ENCODE measurements at places on chromosomes 11 and 22.

DNA sequence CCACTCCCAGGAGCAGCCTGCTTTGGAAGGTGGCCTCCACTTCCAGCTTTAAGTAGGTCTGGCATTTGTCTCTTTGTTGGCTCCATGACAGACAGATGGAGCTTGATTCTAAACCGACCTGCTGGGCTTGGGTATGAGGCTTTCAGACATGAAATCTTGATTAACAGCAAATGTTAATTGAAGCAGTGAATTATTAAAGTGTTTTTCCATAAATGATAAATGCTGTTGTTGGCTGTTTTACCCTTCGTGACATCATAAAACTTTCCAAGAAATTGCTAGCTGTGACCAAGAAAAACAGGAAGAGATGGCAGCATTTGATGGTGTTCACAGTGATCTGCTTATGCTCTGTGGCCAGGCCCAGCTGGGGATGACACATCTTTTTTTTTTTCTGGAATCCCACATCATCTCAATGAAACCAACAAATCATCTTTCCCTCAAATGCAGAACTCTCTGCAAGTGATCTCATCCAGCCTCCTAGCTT lies 66.1 kb downstream of the RBMXL2 start:
- no peak for DNase-seq

DNA sequence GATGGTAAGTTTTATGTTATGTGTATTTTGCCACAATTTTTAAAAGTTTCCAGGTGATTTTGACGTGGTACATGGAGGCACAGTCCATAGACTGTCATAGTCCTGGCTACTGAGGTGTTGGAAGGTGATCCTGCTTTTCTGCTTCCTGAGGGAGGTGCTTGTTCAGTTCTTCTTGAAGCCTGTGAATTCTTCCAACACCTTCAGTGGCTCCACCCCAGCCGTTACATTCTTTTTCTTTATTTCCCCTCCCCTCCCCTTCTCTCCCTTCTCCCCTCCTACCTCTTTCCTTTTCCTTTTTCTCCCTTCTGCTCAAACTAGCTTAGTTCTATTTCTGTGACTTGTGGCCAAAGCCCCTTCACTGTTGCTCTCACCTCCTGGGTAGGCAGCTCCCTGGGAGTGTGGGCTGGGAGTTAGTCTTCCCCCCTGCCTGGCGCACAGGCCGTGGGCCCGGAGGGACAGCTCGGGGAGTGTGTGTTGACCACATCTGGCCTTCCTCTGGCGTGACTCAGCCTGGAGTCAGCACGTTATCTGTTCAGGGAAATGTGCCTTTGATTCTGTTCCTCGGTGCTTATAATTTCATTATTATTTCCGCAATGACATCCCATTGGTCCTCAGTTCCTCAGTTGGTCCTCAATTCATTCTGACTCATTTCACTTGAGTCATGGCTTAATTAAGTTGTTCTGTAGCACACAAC lies 566.2 kb downstream of the TBC1D22A start:
- DNase-seq, result no peak

- DNase-seq, result no peak
Observed at GRCh38 chr11:60950933-60951605, 907 bp downstream of the SLC15A3 start.

DNA sequence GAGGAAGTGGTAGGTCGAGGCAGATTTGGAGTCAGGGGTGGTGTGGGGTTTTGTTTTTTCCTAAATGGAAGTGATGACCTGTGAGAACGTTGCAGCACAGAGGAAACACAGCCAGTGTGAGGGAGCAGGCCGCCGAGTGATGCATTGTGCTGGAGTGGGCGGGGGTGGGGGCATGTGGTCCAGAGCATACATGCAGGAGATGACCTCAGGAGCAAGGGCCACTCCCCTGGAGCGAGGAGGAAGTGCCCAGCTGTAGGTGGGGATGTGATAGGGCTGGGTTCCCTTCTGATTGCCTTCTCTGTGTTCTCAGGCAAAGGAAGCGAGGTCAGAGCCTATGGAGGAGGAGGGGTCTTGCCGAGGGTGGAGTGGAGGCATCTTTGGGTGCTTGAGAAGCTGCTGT lies 81.4 kb downstream of the PPP6R3 start:
- DNase-seq, result no peak

DNA sequence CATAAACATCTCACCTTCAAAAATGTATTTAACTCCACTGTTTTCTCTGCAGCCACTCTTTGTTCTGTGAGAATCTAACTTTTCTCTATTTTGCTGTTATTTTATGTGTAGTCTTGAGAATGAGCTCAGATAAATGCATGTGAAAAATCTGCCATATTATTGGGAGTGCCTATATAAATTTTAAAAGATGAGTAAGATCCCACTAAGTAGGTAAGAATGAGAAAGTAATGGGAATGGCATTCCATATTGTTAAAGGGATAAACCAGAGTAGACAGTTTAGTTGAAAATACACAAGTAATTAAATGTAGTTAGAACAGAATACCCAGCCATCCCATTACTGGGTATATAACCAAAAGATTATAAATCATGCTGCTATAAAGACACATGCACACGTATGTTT lies 817.2 kb downstream of the FAM181B start:
- no peak for DNase-seq

DNA sequence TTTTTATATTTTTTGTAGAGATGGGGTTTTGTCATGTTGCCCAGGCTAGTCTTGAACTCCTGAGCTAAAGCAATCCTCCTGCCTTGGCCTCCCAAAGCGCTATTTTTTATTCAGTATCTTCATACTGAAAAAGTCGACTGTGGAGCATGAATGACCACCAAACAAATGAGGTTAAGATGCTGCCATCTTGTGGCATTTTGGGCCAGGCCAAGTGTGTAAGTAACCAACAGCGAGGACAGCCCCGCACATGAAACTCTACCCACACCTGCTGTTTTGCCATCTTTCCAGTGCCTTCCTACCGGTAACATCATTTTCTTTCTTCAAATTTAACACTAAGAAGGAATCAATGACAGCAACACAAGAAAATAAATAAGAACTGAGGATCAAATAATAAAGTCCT lies 32.2 kb upstream of the AQP11 start:
- no peak for DNase-seq

DNA sequence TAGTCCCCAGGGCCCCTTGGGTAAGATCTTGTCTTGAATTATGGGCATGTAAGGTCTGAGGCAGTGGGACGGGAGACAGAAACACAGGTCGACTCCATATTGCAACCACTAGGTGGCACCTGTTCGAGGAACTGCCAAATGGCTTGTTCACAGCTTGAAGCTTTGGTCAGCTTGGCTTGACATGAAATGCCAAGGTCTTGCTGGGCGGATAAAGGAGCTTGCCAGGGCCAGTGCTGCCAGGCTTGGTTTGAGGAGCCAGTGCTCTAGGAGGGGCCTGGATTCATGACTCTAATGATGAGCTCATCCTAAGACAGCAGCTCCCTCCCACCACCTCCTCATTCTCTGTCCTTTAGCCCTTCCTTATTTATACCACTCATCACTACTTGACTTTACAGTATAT lies 11.9 kb upstream of the NRIP3 start:
- peak; percentile 73 for DNase-seq

DNA sequence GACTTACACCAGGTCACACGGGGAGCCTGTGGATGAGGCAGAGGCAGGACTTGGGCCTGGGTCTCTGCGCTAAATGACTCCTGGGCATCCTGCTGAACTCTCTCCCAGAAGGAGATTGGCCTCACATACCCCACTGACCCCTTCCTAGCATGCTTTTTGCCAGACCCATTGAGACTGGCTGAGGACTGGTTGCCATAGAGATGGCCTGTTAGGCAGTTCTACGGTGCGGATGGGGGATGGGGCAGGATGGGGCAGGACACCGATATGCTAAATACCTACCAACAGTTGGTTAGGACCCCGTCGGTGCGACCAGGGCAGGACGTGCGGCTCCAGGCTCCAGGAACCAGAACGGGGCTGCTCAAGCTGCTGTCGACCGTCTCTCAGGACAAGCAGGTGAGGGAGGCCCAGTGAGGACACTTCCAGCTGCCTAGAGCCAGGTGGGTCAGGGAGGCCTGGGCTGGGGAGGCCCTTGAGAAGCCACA lies at the start of gene TSGA10IP:
Gene TSGA10IP, plus strand, starts transcription at position 51 of the 482 bp plus-strand sequence. Its CDS starts 196 bp downstream, at position 247.
- DNase-seq, result no peak

- no peak for DNase-seq
Observed at GRCh38 chr11:2137202-2138067, 1.8 kb downstream of the IGF2 start.

All from CD4-positive, alpha-beta T cell treated with Interleukin-17A for 1 hour (primary cell).